Adipocyte (in vitro differentiated cells): ENCODE measurements at places on chromosomes 5 and 9.

DNA sequence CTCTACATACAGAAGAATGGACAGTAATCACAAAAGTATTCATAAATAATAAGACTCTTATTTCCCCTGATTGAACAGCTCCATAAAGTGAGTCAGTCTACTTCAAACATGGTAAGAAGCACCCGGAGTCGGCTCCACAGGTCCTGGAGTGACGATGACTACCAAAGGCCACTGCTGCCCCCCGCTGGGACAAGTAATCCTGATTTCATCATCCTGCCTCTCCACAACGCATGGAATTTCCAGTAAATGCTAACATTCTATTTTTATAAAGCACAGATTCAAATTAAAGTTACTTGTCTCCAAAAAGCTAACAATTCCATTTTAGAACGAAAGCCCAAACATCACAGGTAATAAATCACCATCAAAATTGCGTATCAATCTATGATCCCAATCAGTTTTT, 16.2 kb downstream of the ATPSCKMT start:
- peak; percentile 93 for DNase-seq

DNA sequence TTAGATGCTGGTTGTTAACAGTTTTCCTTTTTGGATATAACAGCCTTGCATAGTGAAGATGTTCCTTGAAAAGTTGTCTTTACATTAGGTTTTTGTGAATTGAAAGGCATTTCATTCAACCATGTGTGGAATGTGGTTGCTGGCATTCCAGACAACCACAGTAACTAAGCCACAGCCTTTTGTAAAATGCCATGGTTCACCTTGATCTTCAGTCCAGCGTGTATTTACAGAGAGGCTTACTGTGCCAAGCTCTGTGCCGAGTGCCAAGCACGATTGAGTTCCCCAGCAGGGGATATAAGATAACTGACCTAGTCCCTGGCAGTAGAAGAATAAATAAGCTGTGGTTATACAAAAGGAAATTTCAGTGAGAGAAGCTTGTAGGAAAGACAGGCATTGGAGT, 4.9 kb downstream of the EXOSC2 start:
- peak; percentile 26 for DNase-seq

DNA sequence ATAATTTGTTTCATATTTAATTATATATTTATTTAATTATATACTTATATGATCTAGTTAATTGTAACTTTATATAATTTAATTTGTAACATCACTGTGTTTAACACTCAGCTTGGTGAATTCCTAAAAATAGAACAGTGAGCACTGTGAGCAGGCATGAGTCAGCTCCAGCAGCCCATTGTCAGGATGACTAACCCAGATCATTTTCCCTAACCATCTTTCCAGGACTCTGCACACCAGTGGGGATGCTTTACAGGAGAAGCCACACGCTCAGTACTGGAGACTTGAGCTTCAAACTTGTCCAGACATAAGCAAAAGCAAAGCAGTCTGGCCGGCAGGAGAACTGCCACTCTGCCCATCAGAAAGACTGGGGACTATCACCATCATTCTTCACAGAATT, 446.2 kb upstream of the TRPC7 start:
- DNase-seq, result peak; percentile 76

DNA sequence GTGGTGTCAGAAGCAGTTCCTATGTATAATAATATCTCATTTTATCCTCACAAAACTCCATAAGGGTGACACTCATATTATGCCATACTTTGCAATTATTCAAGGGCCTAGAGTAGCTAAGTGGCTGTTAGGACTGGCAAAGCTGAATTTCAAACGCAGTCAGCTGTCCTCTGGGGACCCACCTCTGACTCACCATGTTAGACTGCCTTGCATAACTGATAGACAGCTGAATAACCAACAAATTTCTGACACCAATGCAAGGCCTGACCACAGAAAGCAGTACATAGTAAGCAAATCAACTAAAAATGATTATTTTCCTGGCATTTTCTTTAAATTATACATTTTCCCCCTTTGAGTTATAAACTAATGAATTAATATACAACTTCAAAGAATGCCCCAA, 251.6 kb upstream of the PTGER4 start:
- peak; percentile 72 for DNase-seq

DNA sequence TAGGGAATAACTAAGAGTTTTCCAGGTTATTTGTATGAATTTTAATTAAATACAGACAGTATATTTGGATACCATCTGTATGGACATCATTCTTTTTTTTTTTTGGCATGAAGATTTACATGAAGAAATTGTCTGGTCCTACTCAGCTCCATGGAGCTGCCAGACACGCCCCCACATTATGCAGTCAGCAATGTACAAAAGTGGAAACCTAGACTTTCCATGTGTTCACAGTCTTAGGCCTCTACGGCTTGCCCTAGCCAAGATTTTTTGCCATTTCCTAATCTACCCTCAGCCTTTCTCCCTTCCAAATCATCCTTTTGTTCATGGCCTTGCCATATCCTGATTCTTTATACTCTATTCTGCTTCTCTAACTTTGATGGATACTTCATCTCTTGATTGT, 207.1 kb downstream of the SGCD start:
- DNase-seq, result no peak

DNA sequence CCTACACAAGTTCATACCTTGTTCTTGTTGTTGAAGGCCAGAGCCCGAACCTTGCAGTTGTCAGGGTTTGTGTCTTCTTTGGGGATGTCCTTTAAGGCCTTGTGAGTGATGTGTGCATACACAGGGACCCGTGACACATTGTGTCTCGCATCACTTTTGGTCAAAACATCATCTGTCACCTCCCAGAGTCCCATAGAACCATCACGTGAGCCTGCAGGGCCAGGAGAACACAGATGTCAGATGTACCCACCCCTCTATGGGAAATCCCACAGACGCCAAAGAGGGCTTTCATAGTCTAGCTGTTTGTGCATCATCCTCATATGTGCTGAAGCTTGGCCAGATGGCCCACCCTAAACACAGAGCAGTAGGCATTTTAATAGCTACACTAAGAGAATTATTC, 28.2 kb downstream of the DCAF12 start:
- DNase-seq, result no peak

GRCh38 chr5:103223031-103223955, 35.3 kb upstream of the MACIR start:
- no peak for DNase-seq

DNA sequence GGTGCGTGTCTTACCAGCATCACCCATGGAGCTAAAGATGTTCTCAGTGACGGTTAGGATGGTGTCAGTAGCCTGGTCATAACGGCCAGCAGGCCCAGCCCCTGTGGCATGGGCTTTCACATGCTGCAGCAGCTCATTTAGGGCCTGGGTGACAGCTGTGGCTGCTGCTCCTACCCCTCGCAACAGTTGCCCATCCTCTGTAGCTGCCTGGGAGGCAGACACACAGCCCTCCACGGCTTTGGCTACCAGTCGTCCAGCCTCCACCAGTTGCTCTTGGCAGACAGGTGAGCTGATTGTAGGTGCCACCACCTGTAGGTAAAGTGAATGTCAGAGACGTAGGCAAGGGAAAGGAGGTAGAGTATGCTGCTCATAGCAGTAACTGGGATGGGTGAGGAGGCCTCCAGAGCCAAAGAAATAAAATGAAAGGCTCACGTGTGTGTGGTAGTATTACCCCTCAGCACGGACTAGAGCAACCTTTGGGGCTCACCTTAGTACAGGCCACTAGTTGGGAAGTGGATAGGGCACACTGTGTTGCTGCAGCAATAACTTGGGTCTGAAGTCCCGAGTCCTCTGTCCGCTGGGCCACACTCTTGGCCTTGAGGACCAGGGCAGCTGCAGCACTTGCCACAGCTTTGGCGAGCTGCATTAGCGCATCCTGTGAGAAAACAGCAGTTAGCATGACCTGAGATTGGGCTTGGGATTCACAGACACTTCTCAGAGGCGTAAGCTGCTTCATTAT, 14.7 kb downstream of the TLN1 start:
- no peak for DNase-seq

GRCh38 chr5:84228266-84228665, 156.4 kb downstream of the EDIL3 start:
- DNase-seq, result no peak

DNA sequence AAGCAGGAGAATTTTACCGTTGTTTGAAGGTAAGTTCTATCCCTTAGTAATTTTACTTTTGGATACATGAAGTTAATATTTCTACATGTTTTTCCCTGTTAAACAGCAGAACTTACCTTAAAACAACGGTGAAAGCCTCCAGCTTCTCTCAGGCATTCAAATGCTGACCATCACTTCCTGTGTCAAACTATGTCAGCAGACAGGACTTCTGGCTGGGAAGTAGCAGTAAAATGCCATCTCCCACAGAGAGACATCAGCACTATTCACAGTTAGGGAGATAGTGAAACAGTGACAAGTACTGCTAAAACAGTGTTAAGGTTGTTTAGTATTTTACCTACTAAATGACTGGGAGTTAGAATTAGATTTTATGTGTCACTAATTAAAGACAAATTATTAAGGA, 34.2 kb upstream of the GOLGA1 start:
- DNase-seq, result no peak

- DNase-seq, result no peak
Measured at GRCh38 chr5:22496666-22497065, 356.5 kb downstream of the CDH12 start.

DNA sequence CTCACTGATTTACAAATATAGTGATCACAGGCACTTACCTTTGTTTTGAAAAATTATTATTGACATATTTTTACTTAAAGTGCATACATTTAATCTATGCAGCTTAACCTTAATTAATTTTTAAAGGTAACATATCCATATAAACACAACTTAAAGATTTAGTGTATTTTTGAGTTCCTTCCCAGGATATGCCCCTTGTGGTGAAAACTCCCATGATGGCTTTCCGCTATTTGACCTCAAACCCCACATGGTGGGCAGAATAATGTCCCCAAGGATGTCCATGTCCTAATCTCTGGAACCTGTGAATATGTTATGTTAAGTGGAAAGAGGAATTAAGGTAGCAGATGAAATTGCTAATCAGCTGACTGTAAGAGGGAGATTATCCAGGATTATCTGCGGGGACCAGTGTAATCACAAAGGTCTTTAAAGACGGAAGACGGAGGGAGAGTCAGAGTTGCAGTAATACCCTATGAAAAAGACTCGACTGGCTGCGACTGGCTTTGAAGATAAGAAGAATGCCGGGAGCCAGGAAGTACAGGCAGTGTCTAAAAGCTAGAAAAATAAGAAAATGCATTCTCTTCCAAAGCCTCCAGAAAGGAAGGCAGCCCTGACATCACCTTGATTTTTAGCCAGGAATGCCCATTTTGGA, 193.9 kb downstream of the ICE1 start:
- no peak for DNase-seq

GRCh38 chr9:121944711-121945191, 148.4 kb downstream of the TTLL11 start:
- DNase-seq, result peak; percentile 60

- DNase-seq, result peak; percentile 45
Measured at GRCh38 chr9:5586391-5586802, 42.5 kb upstream of the RIC1 start.

GRCh38 chr9:131346559-131346958, 47.3 kb upstream of the PRRC2B start:
- no peak for DNase-seq

DNA sequence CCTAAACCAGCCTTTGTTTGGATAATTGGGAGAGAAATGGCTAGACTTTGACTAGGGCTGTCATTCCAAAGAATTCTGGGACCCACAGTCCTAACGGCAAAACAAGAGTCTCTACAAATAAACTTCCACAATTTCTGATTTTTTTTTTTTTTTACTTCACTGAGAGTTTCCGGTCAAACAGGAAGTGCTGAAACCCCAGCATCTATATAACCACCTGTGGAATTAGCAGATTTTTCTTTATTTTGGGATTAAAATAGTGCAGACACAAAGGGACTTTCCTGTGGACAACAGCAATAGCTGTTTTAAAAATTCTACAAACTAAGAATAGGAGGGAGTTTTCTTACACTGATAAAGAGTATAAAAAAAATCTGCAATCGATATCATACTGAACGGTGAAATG, 157.4 kb downstream of the ARSB start:
- no peak for DNase-seq

DNA sequence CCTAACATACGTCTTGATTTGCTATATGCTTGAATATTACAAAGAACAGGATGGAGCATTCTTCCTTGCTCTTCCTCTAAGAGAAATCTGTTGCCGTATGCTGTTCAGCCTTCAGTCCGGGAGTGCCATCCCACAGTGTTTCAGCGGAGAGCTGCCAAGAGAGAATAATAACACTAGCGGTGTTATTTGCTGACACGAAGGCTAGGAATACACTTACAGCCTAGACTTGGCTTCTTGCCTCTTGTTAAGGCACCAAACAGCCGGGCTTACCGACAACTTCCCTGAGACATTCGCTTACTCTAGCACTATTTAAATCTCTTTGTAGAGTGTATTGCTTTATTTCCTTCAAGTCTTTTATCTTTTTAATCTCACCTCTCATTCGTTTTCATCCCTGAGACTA, 31.4 kb downstream of the KCTD16 start:
- no peak for DNase-seq

GRCh38 chr5:78912085-78912771, 72.9 kb downstream of the ARSB start:
- DNase-seq, result no peak
